ENCODE measurements at places on chromosomes 7 and 10.

- no peak for DNase-seq
Observed at GRCh38 chr10:45052700-45053099, 52.0 kb downstream of the ZNF22 start.

- DNase-seq, result no peak
Observed at GRCh38 chr7:102926783-102927140, 14.0 kb downstream of the LRRC17 start.

DNA sequence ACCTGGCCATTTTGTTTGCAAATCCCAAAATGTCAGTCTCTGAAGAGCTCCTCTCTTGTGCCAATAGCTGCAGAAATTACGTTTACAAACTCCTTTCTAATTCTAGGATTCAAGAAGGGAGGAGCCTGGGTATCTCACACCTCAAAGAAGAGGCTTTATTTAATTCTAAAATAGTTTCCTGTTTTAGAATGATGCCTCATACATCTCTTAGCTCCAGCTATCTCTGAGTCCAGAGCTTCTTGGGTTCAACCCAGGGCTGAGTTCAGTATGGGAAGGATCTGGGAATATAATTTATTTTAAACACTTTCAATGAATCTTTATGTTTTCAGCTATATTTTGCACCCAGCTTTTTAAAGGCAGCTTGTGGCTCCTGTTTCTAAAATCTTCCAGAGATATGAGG is 150.1 kb downstream of the CACNA2D1 start:
- DNase-seq, result no peak

DNA sequence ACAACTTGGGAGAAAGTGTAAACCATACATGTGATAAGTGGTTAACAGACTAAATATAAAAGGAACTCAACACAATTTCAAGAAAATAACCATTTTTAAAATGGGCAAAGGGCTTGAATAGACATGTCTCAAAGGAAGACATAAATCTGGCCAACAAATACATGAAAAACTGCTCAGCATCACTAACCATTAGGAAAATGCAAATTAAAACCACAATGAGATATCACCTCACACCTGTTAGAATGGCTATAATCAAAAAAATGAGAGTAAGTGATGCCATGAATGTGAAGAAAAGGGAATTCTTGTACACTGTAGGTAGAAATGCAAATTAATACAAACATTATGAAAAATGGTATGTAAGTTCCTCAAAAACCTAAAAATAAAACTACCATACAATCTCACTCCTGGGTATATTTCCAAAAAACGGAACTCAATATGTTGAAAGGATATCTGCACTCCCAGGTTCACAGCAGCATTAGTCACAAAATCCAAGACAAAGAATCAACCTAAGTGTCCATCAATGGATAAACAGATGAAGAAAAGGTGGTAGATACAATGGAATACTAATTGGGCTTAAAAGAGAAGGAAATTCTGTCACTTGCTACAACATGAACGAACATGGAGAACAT is 5.6 kb downstream of the SNX13 start:
- no peak for DNase-seq

DNA sequence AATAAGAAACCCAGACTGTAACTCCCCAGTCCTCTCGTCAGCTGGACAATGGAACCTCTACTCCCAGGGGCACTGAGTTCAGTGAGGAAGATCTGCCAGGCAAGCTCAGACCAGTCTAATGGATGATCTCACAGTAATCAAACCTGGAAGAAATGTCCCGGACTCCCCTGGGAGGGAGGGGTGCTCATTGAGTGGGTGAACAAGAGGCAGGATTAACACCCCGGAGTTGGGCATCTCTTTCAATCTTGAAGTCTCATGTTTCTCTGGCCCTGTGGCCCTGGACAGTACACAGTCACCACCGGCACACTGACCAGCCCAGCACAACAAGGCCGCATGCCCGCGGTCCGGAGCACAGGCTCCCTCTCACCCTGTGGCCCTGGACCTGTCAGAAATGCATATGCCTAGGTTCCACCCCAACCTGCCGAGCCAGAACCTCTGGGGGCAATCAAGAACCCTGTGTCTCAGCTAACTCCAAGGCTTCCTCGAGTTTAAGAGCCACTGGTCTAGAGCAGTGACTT is 27.8 kb downstream of the CXCL12 start:
- no peak for DNase-seq

DNA sequence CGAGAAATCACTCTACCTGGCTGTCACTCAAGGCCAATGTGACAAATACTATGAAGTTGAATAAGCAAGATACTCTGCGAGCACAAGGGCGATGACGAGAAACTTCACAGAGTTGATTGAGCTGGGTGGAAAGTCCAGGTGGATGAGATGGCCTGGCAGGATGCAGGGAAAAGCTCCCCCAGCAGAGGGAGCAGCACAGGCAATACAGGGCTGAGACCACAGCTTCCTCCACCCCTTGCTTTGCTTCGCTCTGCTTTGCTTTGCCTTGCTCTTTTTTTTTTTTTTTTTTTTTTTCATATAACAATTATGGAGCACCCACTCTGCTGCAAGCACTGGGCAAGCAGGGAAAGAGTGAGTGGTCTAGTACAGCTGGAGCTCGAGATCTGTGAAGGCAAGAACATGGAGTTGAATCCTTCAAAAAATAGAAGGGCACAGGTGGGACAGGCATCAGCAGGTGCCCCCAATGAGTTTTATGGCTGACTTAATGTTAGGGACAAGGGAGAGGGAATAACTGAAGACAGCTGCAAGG is 88.3 kb downstream of the CABCOCO1 start:
- DNase-seq, result peak; percentile 18

DNA sequence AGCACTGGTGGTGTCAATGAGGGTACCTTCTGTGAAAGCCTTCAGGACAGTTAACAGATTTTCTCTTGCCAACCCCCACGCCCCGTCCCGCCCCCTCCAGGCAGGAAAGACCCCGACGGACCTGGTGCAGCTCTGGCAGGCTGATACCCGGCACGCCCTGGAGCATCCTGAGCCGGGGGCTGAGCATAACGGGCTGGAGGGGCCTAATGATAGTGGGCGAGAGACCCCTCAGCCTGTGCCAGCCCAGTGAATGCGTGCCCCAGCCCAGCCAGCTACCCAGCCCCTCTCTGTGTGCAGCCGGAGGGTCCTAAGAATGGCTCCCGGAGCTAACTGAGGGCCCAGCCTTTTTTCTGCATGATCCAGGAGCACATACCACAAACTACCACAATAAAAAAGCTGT is 713 bp upstream of the HOGA1 start:
- no peak for DNase-seq

DNA sequence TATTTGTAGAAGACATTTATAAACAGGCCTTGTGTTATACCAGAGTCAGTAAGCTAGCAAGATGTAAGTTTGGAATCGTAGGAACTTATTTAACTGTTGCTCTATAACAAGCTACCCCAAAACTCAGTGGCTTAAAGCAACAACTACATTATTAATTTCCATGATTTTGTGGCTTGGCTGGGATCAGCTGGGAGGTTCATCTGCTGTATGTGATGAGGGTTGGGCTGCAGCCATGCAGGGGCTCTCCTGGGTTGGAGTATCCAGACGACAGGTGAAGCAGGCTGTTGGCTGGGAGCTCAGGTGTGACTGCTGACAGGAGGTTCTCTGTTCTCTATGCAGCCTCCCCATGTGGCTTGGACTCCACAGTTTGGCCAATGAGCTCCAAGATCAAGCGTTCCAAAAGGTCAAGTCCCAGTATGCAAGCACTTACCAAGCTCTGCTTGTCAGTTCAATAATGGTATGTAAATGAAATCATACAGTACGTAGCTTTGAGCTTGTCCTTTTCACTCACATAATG is 52.4 kb downstream of the GPR26 start:
- no peak for DNase-seq

GRCh38 chr10:3803927-3804741 is 19.1 kb upstream of the KLF6 start:
- no peak for DNase-seq

DNA sequence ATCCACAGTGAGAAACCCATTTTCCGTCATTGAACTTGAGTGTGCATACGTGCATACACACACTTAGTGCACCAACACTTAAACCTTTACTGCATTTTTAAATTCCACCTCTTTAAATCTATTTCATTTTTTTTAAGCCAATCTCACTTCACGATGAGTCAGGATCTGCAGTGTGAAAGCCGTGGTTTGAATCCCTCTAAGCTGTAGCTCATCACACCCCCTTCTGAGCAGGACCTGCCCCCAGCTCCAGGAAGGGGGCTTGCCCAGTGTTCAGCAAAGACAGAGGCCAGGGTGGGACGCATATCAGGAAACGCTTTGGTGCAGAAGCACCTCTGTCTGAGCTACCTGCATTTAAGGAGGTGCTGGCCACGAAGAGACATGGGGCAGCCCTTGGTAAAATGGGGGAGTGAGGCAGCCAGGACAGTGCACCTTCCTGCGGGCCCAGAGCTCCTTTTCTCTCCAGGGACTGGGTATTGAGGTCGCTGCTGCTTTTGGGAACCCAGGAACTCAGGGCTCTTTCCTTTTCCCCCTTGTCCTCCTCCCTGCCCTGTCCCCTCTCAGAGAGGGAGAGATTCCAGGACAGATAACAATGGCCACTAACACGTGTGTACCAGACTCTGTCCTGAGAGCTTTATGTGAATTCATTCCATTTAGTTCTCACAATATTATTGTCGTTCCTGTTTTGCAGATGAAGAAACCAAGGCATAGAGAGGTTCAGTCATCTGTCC is 21.7 kb downstream of the ZNF316 start:
- DNase-seq, result no peak

DNA sequence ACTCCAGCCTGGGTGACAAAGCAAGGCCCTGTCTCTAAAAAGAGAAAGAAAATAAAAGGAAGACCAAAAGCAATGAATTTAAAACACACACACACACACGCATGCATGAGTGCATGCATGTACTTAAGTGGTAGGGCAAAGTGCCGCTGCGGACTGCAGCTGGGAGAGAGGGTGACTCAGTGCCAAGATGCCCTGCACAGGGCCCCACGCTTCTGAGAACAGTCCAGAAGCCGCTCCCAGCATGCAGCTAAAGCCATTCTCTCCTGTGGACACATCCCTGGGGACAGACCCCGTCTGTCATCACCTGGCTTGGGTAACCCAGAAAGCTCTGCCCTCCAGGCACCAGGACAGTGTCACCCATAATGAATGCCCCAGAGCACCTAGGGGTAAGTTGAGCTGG is 61.0 kb upstream of the MYL10 start:
- DNase-seq, result no peak

- DNase-seq, result no peak
Observed at GRCh38 chr10:132209130-132209529, 22.4 kb downstream of the DPYSL4 start.

DNA sequence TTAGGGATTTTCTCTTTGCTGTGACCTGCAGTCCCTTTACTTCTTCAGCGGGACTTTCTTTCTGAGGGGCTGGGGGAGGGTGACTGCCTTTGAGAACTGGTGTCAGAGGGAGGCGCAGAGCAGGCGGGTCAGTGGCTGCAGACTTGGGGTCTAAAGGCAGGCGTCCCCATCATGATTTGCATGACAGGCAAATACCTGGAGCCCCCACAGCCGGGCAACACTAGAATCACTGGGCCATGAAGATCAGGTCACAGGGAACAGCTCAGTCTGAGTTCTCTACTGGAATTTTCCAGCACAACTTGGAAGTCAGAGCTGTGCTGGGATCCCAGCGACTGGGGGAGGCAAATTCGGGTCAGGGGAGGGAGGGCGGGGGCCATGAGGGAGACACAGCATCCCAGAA is 29.2 kb upstream of the PITRM1 start:
- DNase-seq, result no peak

DNA sequence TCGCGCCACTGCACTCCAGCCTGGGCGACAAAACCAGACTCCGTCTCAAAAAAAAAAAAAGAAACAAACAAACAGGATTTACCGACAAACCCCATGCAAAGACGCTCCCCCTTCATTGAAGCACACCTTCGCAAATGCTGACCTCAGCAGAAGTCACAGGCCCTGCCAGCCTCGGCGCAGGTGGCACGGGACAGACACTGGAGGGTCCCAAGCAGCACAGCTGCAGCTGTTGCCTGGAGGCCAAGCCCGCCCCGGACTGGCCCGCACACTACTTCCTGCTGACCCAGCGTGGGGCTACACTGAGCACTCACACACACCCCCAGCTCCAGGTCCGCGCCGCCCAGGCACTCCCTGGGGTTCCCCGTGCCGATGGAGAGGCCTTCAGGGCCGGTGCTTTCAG is 31.2 kb downstream of the SNX8 start:
- DNase-seq, result no peak

DNA sequence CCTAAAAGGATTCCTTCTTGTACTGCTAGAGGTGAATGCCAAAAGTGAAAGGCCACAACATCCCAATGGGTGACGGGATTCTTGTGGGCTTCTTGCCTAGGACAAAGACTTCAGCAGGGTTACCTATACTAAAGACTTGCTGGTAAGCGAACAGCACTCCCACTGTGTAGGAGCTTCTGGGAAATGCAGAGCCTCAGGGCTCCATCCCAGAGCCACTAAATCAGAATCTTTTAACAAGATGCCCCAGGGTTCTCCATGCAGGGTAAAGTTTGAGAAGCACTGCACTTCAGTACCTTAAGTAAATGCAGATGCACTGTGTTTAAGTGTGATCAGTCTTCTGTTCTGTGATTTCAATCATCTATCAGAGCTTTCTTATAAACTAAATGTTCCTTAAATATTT is 266.9 kb upstream of the KLF14 start:
- DNase-seq, result no peak

- DNase-seq, result no peak
Observed at GRCh38 chr10:20041931-20042330, 225.7 kb downstream of the PLXDC2 start.

DNA sequence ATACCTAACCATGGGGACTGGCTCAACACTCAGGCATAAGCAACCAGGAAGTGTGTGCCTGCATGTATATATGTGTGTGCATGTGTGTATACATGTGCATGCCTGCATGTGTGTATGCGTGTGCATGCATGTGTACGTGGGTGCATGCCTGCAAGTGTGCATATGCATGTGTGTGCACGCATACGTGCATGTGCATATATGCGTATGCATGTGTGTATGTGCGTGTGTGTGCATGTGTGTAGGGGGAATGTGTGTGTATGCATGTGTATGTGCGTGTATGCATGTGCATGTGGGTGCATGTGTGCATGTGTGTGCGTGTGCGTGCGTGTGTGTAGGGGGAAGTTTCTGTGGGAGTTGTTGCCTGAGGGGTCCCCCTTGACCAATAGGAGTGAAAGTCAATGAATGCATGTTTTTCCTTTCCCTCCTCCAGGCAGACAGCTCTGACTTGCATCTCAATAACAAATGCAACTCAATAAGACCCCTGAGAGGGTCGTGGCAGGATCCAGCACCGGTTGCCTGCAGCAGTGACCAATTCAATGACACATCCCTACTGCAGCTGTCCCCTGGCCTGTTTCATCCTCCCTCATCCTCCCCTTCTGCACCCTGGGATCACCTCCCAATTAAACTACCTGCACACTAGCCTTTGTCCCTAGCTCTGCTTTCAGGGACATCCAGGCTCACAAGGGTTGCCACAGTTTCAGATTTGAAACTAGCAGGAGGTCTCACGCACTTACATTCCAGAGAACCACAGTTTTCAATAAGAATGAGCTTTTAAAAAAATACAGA is 27.0 kb upstream of the FZD8 start:
- no peak for DNase-seq

GRCh38 chr7:107966711-107967110 is 36.2 kb downstream of the LAMB1 start:
- no peak for DNase-seq

- DNase-seq, result no peak
Observed at GRCh38 chr10:34346516-34347100, 468.5 kb downstream of the PARD3 start.

Measured in putamen (tissue), 1 donor.